ENCODE measurements at places on chromosomes 2 and 18. TPM values are rescaled to one million over a fixed set of nuclear protein-coding genes. Genes with fewer than 3 reads are reported as not detected.

FKBP7 gene
- total RNA-seq = 10.8 TPM

NYAP2 gene
- total RNA-seq = not detected

DNA sequence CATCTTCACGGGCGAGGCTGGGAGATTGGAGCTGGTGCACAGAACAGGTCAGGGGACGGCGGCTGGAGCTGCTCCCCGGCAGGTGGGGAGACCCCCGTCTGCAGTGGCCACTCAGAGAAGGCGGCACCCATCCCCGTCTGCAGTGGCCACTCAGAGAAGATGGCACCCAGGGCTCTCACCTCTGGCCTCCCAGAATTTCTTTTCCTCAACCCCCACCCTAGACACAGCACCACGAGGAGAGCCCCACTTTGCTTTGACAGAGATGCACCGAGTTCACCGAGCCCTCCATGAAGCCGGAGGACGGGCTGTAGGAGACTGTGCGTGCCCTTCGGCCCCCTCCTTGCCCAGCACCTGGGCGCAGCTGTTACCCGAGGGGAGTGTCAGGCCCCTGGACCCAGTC, 201.6 kb upstream of the SALL3 start:
- peaks cover 10% of the 10 kb centered on the region for H3K27me3 ChIP-seq
- DNase-seq = no peak
- H3K27ac ChIP-seq = no peak overlapping the region
- no peaks in the 10 kb centered on the region for H3K36me3 ChIP-seq
- no peak overlapping the region for H3K4me3 ChIP-seq
- no peaks in the 10 kb centered on the region for H3K4me1 ChIP-seq

DNA sequence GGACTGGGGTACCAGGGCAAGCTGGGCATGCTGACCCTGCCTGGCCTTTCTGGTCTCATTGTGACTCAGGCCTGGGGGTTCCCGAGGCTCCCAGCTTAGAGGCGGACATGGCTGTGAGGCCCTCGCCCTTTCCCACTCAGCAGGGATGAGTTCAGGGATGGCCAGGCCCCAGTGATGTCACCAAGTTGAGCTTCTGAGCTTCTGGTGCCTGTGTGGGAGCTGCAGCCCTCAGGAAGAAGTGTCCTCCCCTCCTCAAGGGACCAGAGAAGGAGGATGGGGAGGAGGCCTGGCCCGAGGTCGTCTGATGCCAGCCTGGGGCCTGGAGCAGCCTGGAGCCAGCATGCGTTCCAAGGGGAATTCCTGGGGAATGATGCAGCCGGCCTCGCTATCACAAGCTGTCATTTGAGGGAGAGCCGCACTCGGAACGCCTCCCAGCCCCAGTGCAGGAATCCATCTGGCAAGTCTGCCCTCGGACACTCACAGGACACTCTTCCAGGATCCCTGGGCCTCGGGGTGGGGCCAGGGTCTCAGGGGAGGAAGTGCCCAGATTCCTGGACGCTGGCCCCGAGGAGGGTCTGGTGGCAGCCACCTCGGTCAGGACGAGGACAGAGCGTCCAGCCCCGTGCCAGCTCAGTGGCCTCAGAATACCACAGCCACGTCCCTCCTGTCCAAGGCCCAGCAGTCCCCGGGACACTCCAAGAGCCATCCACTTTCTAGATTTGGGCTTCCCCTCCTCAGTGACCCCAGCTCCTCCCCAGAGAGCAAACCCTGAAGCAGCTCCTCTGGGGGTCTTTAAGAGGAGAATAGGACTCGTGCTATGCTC, 61.2 kb upstream of the GPC1 start:
- peak overlapping the region; percentile 85 for H3K27ac ChIP-seq
- H3K36me3 ChIP-seq = no peaks in the 10 kb centered on the region
- DNase-seq = peak; percentile 64
- H3K4me3 ChIP-seq = no peak overlapping the region
- no peaks in the 10 kb centered on the region for H3K27me3 ChIP-seq
- peaks cover 50% of the 10 kb centered on the region for H3K4me1 ChIP-seq

Measured in left ventricle myocardium inferior (tissue), 1 donor.